ENCODE measurements at places on chromosomes 12 and 14.

- DNase-seq: no peak
Observed at GRCh38 chr14:67547224-67547780, 14.2 kb downstream of the PLEKHH1 start.

DNA sequence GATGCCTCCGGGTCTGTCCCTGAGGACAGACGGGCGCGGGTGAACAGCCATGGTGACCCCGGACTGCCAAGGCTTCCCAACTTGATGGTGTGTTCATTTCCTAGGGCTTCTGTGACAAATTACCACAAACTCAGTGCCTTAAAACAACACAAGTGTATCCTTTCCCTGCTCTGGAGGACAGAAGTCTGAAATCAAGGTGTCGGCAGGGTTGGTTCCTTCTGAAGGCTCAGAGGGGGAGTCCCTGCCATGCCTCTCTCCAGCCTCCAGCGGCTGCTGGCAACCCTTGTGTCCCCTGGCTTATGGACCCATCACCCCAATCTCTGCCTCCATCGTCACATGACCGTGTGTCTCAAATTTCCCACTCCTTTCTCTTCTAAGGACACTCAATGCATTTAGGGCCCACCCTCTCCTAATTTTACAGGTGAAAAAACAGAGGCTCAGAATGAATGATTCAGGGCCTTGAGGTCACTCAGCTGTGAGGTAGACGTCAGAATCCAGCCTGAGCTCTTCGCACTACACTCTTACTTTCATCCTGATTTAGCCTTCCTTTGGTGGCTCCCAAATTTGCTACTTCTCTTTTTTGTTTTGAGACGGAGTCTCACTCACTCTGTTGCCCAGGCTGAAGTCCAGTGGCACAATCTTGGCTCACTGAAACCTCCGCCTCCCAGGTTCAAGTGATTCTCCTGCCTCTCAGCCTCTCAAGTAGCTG is 45.4 kb downstream of the VCPKMT start:
- DNase-seq: no peak

DNA sequence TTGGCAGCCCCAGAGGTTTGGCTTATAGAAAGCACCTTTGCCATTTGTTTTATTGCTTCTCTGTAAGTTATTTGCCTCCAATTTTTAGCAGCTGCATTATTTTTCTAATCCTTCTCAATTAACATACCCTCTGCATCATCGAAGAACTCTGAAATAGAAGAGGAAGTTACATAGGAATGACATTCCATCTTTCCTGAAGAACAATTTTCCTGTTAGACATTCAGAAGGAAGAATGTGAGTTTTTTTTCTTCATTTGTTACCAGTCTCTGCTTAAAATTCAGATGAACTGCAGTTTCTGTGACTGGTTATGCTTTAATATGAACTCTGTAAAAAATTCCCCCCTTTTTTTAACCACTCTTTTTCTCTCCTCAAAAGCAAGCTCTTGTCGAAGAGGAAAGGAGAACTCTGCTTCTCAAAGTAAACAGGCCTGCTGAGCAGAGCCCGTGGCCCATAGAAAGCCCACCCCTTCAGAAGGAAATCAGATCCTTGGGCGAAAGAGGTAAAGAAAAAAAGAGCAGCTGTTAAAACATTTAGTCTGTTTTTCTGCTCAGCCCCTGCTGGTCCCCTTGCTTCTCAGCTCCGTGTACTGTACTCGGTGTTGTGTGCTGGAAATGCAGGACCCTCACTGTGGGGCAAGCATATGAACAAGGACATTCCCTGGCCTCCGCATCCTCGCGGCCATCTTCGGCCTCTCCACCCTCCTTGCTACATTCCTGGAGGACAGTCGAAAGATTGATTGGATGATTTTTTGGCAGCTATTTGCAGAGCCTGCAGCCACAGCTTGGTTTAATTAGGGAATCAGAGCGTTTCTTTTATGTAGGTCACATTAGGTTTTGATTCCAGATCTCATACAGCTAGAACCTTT is 164.4 kb upstream of the LRIG3 start:
- DNase-seq: peak; percentile 94

- DNase-seq: no peak
Observed at GRCh38 chr12:68835333-68835908, 27.4 kb downstream of the MDM2 start.

DNA sequence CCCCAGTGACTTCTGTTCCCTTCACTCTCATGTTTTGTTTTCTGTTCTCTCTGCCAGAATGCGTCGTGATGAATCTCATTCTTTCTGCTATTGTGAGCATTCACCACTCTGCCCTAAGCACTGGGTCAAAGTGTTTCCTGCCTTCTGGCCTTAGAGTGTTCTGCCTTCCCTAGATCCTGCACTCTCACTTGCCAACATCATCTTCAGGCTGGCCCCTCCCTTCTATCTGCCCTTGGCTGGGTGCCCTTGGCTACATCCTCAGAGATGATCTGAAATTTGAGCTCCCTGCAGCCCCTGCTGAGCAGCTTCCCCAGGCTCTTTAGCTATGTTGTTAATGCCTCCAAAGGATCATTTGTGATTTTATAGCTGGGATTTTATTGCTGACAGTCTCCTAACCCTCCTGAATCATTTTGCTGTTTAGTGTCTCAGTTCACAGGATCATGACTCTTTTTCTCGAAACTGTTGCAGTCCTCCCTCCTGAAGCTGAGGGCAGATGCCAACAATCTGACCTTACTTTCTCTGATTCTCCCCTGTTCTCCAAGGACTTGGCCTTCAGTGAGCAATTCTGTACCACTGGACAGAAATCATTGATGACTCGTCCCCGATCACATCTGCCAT is 4.5 kb downstream of the DHRS2 start:
- peak; percentile 82 for DNase-seq

DNA sequence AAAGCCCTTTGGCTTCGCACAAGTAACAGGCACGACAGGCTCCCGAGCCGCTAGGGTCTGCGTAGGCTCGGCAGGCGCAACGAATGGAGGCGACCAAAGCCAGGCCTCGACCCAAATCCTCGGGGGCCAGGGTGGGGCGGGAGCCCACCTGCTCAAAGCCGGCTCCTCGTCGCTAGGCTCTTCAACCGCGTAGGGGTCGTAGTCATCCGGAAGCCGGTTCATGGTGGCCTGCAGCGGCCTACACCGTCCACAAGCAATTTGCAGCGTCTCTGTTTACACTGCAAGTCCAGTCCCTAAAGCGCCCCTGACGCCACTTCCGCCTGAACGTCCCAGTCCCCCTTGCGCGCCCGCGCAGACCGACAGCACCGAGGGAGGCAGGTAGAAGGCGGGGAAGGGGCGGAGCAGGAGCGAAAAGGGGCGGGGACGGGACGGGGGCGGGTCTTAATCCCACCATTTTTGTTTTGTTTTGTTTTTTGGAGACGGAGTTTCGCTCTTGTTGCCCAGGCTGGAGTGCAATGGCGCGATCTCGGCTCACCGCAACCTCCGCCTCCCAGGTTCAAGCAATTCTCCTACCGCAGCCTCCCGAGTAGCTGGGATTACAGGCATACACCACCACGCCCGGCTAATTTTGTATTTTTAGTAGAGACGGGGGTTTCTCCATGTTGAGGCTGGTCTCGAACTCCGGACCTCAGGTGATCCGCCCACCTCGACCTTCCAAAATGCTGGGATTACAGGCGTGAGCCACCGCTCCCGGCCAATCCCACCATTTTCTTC is at the start of gene EAPP:
TSS of gene EAPP (minus strand) at position 295 of the 774 bp plus-strand sequence. CDS start at position 222, 73 bp downstream.
- DNase-seq: peak; percentile 97

- no peak for DNase-seq
Observed at GRCh38 chr14:39974036-39974435, 541.8 kb upstream of the FBXO33 start.

GRCh38 chr12:47188576-47189441 is 109.0 kb upstream of the AMIGO2 start:
- peak; percentile 63 for DNase-seq

- no peak for DNase-seq
Observed at GRCh38 chr12:28027328-28027727, 54.8 kb upstream of the PTHLH start.

- DNase-seq: no peak
Observed at GRCh38 chr12:54026640-54027441, 1.4 kb upstream of the HOXC6 start.

DNA sequence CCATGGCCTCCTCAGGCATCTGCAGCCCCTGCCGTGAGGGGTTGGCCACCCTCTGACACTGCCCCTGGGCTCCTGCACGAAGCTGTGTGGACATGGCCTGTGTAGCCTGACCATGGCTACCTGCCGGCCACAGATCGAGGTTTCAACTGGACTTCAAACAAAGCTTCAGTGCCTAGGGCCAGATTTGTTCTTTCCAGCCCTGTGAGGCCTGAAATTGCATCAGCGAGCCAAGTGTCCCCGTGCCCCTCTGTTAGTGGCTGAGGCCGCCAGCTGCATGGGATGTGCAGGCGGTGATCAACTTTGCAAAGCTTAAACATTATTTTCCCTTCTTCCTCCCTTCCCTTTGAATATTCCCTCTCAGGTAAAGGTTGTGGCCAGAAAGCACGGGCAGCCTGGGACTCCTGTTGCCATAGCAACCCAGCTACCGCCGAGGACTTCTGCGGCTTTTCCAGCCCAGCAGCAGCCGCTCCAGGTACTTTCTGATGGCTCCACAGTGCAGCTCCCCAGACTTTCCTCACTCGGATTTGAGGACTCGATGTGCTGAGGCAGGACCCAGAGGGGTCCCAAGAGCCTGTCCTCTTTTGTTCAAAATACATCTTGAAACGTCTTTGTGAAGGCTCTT is 35.8 kb downstream of the DDX51 start:
- no peak for DNase-seq

DNA sequence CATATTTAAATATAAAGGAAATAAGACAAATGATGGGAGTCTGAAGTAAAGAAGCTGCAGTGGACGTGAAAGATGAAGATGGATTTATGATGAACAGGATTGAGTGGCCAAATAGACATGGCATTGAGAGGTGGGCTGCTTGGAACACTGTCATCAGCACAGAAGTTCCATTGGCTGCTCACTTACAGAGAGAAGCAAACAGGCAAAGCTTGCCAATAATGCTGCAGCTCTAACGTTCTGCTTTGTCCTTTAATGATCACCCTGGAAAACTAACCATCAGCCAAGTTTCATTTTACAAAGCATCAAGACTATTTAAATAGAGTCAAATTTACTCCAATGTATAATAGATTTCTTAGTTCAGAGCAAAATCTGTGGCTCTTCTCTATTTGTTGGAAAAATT is 721.4 kb downstream of the TMTC2 start:
- no peak for DNase-seq

DNA sequence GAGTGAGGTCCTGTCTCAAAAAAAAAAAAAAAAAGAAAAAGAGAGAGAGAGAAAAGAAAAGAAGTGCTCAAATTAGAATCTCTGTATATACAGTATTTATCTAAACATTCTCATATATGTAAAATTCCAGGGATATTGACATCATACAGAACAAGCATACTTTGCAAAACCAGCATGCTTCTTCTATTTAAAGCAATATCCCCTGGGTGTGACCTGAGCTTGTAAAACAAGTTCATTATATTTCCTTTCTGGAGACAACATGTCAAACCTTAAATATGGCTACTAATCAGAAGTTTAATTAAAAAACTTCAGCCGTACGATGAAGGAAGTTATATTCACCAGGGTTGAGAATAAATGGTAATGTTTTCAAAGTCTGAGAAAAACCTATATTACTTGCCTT is 175.8 kb upstream of the HMGA2 start:
- DNase-seq: peak; percentile 72

GRCh38 chr14:80906946-80907345 is 34.6 kb downstream of the CEP128 start:
- peak; percentile 44 for DNase-seq

DNA sequence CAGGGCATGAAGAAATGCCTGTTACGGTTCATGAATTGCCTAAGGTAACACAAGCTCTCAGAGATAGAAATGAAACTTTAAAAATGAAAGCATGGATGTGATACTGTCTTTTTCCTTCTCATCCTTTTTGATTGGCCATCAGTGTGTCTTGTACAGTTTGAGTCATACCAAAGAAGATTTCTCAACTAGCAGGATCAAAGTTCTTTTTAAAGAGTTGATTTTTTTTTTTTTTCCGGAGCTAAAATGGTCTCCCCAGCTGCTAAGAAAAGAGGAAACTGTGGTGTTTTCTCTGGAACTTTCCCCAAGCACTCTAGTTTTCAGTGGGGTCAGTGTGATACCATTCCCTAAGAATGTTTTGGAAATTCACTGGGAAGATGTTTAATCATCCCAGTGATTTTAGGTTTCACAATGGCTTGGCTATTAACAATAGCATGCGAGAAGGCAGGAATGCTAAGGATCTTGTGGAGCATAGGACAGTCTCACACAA is 105.0 kb downstream of the ETNK1 start:
- DNase-seq: peak; percentile 91

GRCh38 chr12:5678176-5678575 is 246.3 kb downstream of the NTF3 start:
- no peak for DNase-seq

- no peak for DNase-seq
Observed at GRCh38 chr14:58863661-58864345, 226.0 kb downstream of the DACT1 start.

DNA sequence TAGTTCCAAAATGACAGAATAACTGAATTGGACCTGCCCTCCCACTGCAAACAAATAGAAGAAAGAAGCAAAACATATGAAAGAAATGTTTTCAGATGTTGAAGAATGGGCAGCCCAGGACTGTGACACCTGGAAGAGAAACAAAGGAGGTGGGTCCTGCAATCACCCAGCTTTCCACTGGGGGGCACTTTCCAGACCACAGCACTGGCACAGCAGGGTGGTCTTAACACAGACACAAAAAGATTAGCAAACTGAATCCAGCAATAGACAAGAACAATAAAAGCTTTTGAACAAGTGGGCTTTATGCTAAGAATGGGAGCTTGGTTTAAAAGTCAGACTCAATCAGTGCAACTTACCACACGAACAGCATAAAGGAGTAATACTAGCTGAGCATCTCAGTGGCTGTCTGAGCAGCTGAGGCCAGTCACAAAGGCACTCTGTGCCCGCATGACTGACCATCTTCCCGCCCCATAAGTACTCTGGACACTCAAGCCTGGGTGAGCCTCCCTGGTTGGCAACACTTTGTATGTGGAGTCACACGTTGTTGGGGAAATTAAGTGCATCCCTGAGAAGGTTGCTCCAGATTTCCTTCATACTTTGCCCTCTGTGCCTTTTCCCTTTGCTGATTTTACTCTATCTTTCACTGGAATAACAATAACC is 27.7 kb downstream of the JKAMP start:
- no peak for DNase-seq

GRCh38 chr12:124489915-124490583 is 77.4 kb downstream of the NCOR2 start:
- no peak for DNase-seq

- DNase-seq: peak; percentile 94
Observed at GRCh38 chr14:68941820-68942219, 37.3 kb downstream of the ACTN1 start.

- DNase-seq: peak; percentile 6
Observed at GRCh38 chr12:1047898-1048660, 57.1 kb downstream of the ERC1 start.

- no peak for DNase-seq
Observed at GRCh38 chr14:80055226-80055625, 156.1 kb downstream of the DIO2 start.

DNA sequence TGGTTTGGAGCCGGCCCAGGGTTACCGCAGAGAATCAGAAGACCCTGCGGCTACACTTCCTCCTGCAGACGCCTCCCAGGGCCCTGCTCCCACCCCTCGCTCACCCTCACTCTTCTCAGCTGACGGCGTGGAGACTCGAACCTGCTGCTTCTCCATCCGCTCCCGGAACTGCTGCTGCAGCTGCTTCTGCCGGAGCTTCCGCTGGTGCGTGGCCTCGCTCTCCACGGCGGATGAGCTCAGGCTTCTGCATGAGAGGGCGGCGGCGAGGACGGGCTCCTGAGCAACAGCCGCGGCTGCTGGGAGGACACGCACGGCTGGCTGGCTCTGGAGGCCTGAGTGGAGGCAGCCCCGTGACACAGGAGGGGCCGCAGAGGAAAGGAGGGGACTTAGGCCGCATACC is 33.3 kb downstream of the RAD52 start:
- DNase-seq: no peak
